ENCODE measurements at places on chromosomes 1 and 21.

- no peak for DNase-seq
These were observed 51.5 kb downstream of the TOMM20 start for GRCh38 chr1:235077163-235077540.

GRCh38 chr1:40708750-40709099, 17.2 kb downstream of the NFYC start:
- DNase-seq, result no peak

- DNase-seq, result peak; percentile 55
These were observed 77.9 kb downstream of the ADARB1 start for GRCh38 chr21:45152265-45152746.

- no peak for DNase-seq
These were observed 1722.4 kb downstream of the PLA2G4A start for GRCh38 chr1:188551176-188551575.

DNA sequence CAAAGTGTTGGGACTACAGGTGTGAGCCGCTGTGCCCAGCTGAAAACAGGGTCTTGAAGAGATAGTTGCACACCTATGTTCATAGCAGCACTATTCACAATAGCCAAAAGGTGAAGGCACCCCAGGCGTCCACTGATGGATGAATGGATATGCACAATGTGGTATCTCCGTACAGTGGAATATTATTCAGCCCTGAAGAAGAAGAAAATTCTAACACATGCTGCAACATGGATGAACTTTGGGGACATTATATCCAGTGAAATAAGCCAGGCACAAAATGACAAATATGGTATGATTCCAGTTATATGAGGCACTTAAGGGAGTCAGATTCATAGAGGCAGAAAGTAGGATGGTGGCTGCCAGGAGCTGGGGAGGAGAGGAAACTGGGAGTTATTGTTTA, 137.6 kb upstream of the WNT4 start:
- no peak for DNase-seq

DNA sequence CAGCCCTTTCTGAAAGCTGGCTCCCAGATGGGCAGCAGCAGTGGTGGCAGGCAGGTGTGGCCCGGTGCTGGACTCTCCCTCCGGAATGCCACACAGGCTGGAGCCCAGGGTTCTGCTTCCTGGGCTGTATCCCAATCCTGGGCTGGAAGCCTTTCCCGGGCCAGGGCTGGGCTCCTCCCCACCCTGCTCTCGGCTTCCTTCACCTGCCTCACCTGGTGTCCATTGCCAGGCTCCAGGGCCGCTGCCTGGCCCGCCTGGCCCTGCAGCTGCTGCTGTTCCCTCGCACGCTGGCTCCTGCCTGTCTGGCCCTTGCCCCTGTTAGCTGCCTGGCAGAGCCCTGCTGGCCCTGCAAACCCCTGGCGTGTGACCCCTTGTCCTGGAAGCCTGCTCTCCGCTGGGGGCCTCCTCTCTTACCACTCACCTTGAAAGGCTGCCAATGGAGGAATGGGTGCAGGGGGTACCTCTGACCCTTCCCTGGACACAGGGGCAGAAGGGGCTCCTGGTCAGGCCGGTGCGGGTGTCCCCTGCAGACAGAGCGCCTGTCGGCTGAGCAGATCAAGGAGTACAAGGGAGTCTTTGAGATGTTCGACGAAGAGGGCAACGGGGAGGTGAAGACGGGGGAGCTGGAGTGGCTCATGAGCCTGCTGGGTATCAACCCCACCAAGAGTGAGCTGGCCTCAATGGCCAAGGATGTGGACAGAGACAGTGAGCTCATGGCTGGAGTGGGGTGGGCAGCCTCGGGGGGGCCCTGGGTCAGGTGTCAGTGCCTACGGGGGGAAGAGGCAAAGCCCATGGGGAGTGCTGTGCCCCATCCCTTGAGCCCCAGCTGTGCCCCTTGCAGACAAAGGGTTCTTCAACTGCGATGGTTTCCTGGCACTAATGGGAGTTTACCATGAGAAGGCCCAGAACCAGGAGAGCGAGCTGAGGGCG, 1.1 kb downstream of the CALML6 start:
- DNase-seq, result no peak

DNA sequence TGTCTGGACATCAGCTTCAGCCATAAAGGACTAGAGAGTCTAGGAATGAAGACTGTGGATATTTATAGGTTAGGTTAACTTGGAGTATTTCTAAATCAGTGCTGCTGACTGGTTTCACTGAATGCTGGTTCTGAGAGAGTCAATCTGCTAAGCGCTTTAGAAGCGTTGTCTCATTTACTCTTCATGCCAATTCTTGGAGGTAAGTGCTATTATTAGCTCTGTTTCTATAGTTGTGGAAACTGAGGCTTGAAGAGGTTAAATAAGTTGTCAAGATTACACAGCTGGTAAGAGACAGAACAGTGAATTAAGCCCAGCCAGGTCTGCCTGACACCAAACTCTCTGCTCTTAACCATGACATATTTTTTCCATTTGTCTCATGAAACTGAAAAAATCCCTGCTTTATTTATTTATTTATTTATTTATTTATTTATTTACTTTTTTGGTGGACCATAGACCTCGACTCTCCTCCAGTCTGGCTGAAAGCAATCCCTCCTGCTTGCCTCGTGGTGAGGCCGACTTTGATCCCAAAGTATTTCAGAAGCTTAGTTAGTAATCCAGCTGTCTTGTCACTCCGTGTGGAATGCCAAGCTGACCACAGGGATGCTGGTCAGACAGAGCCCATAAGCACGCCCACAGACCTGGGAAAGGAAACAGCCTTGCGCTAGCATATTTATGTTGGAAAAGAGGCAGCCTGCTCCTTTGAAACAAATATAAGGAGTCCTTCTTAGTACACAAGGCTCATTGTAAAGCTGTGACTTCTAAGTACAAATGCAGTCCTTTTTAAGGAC, 16.9 kb downstream of the NTMT2 start:
- no peak for DNase-seq

DNA sequence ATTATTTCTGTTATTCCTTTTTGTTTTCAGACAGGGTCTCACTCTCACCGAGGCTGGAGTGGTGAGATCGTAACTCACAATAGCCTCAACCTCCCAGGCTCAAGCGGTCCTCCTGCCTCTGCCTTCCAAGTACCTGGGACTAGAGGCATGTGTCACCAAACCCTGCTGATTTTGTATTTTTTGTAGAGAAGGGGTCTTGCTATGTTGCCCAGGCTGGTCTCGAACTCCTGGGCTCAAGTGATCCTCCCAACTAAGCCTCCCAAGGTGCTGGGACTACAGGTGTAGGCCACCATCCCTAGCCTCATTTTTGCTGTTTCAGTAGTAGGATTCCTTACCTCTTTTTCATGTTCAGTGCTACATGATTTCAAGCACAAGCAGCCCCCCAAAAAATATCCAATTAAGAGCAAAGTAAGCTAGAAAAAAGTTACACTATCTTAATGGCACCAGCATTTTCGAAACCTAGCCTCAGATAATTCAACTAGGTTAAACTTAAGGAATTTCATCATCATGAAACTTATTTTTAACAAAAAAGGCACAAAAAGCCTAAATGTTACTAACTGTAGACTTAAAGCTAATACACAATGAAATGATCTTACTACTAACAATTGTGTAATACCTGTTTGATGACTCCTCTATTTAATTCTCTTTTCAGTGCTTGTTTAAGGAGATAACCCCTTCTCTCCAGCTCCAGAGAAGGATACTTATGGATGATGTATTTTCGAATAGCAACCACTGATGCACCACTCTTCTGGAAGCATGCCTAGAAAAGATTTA, 16.6 kb downstream of the HP1BP3 start:
- no peak for DNase-seq

GRCh38 chr1:161225178-161225533, 704 bp upstream of the TOMM40L start:
- DNase-seq, result no peak

GRCh38 chr1:94438692-94439276, 20.6 kb downstream of the ABCD3 start:
- DNase-seq, result no peak

DNA sequence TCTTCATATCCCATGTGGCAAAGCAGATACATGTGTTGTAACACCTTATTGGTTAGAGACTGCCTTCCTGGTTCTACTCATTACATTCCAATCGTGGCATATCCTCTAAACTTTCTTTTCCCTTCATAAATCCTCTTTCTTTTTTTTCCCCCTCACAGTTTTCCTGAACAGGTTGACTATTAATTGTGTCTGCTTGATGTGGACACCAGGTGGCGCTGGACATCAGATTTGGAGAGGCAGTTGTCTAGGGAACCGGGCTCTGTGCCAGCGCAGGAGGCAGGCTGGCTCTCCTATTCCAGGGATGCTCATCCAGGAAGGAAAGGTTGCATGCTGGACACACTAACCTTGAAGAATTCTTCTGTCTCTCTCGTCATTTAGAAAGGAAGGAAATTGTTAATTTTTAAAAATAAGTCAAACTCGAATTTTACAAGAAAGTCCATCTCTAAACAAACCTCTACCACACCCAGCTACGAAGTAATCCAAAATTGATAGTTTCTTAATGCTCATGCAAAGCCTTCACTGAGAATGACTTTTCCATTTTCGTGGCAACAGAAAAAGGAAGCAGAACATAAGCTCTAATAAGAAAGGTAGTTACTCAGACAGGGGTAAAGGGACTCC, 59.4 kb upstream of the ASB17 start:
- DNase-seq, result peak; percentile 42

- DNase-seq, result no peak
These were observed 454.6 kb upstream of the RUNX1 start for GRCh38 chr21:35503671-35504070.

DNA sequence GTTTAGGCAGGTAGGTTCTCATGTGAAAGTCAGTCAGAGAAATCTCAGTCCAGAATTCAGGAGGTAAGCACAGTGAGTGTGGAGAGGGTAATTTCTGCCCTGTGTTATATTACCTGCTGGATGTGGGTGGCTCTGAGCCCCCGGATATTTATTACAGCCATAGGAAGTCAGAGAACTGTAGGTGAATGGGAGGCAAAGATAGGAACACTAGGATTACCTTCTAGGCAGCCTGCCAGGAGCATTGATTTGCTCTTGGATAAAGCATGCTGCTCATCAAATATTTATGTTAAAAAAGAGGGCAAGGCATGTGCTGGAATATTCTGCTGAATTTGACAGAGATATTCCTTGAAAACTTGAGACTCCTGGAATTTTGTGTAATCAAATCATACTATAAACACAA, 8.5 kb downstream of the GNG12 start:
- DNase-seq, result no peak

GRCh38 chr1:159939678-159940002, 5.8 kb downstream of the IGSF9 start:
- no peak for DNase-seq

GRCh38 chr1:94727846-94728715, 92.1 kb upstream of the SLC44A3 start:
- DNase-seq, result no peak

DNA sequence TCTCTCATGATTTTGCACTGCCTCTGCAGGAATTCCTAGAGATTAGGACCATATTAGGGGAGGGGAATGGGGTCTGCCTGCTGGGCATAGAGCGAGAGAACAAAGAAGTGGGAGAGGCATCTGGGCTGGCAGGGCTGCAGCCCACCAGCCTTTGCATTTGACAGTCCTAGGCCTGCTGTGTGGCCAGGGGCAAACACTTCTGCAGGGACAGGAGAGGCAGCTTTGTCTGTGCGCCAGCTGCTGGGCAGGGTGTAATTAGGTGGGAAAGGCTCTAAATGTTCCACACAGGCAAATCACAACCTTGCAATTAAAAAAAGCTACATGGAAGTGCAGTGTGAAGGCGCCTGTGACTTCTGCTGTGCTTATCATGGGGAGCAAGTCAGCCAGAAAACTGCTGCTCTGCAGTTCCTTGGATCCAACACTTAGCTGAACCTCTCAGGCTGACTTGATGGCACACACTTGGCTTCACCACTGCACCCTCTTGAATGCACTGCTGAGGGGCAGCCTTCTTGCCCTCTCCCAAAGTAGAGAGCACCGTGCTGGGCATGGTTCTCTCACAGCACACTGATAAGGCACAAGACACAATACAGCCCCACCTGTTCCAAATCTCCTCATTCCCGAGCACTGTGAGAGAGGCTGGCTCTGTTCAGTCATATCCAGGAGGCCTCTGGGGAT, 73.6 kb upstream of the TLR5 start:
- DNase-seq, result no peak

GRCh38 chr21:29490016-29490415, 191.3 kb downstream of the BACH1 start:
- no peak for DNase-seq

DNA sequence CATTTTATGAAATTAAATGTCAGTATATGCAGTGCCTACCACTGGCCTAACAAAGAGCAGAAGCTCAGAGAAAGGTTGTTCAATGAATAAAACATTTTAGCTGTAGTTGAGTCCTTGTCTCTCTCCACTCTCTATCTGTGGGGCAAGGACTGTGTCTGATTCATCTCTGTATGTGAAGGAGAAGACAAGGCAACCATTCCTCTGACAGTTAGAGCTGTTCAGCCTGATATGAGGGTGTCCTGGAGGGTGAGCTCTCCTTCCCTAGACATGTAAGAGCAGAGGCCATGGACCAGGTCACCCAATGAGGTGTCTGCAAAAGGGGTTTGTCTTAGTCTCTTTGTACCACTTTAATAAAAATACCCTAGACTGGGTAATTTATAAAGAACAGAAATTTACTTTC, 4.5 kb upstream of the PDZK1IP1 start:
- DNase-seq, result no peak

DNA sequence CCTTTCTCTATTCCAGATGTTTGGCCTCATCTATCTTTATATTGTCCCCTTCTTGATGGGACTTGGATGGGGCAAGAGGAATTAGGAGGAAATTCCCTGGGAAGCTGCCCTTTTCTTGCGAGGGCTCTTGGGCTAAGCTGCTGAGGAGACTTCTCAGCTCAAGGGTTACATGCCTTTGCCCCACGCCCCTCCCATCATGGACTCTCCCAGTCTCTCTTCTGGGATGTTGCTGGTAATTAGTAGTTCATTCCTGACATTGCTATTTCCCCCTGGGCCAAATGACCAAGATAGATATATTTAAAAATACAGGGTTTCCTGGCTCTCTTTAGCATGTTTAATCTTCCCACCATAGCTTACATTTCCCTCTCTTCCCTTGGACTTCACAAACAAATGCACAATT, 90.6 kb upstream of the RALGPS2 start:
- DNase-seq, result no peak

DNA sequence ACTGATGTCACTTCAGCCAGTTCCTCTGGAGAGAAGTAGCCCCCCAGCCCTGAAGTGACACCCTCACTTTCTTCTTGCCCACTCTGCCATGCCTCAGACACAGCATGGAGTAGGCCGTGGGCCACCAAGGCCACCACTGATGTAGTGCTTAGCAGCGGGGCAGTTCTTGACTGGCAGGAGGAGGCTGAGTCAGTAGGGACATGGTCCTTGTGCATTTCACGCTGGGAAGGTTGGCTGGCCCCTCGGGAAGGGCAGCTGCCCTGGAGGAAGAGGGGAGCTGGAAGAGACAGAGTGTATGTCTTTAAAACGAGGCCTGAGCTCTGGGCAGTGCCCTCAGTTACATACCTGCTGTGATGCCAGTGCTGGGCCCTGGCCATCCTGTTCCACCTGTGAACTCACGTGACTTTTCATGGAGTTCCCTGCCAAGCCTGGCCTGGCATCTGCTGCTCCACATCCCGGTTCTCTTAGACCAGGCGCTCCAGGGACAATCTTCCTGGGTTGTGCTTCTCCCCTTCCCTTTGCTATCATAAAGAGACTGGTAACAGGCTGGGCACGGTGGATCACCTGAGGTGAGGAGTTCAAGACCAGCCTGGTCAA, 158.6 kb upstream of the TMEM51 start:
- DNase-seq, result no peak
